ENCODE measurements at places on chromosomes 6 and 20.

GRCh38 chr6:134806180-134806798, 143.6 kb downstream of the ALDH8A1 start:
- no peak for DNase-seq

GRCh38 chr6:119728935-119729334, 379.4 kb upstream of the MAN1A1 start:
- no peak for DNase-seq

DNA sequence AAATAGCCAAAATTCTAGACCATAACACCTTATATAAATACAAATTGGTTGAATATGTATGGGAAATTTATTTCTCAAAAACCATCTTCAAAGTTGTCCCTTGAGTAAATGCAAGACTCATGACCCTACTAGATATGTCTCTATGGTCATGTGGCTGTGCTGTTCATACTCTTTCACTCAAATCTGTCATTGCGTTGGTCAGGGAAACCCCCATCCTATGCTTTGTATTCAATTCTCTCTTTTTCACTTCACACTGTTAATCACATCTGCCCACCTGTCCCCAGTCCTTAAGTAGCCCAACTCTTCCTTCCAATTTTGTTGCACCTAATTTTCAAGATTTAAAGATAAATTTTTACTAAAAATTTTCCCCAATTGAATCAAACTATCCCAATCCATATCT, 51.0 kb downstream of the RPS12 start:
- no peak for DNase-seq

- DNase-seq: no peak
These were observed 100.2 kb upstream of the KCNG1 start for GRCh38 chr20:51122931-51123658.

DNA sequence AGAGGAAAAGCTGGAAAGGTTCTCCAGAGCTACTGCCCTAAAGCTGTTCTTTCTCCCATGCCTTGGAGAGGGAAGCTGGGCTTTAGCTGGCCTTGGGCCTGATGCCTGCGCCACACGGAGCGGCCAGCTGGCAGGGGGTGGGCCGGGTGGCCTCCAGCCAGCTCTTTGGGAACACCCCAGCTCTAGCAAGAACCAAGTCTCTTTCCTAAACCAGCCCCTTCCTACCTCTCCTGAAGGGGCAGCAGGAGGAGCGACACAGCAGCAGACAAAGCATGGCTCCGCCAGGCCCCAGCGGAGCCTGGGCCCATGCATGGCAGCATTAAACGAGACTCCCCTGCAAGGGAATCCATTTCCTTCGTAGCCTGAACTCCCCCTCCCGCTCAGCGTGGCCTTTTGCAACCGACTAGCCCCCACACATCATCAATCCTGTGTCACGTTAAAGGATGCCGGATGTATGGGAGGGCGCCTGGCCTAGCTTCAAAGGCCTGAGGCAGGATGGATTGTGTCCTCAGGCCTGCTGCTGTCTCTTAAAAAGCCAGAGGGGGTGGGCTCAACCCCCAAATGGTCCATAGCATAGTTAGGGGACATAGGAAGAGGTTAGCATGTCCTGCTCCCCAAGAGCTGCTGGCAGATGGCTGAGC, 14.0 kb downstream of the MRPS18A start:
- DNase-seq: no peak

GRCh38 chr20:38804221-38804620, 1.3 kb upstream of the PPP1R16B start:
- DNase-seq: no peak

DNA sequence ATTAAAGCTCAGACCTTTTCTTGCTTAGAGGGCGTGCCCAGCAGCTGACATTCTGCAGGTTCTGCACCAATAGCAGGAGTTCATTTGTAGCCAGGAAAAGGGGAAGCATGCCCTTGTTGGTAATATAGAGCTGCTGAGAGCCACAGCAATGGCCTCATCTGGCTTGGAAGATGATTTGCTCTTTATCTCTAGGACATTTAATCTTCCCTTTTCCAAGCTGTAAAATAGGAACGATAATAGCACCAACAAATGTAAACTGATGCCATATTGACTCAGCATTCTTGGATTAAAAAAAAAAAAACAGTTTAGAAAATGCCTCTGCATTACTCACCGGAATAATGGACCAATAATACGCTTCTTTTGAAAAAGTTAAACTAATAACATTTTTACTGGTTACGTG, 93.4 kb upstream of the SLC2A12 start:
- DNase-seq: peak; percentile 40

- no peak for DNase-seq
These were observed 44.0 kb downstream of the SRPK1 start for GRCh38 chr6:35876902-35877301.

- no peak for DNase-seq
These were observed 2.9 kb upstream of the BMP2 start for GRCh38 chr20:6764619-6765018.

- DNase-seq: peak; percentile 11
These were observed 396.2 kb downstream of the RFPL4B start for GRCh38 chr6:112743323-112743722.

DNA sequence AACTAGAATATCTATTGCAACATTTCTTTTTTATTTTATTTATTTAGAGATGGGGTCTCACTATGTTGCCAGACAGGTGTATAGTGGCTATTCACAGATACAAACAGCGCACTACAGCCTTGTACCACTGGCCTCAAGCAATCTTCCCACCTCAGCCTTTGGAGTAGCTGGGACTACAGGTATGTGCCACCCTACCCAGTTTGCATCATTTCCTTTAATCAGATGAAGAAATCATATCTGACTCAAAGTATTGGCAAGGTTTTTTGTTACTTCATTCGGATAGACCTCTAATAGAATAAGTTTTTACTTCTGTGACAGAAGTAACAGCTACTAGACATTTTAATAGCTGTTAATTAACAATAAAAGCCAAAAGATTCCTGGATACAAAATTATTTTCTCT, 153.9 kb downstream of the CDK19 start:
- no peak for DNase-seq

DNA sequence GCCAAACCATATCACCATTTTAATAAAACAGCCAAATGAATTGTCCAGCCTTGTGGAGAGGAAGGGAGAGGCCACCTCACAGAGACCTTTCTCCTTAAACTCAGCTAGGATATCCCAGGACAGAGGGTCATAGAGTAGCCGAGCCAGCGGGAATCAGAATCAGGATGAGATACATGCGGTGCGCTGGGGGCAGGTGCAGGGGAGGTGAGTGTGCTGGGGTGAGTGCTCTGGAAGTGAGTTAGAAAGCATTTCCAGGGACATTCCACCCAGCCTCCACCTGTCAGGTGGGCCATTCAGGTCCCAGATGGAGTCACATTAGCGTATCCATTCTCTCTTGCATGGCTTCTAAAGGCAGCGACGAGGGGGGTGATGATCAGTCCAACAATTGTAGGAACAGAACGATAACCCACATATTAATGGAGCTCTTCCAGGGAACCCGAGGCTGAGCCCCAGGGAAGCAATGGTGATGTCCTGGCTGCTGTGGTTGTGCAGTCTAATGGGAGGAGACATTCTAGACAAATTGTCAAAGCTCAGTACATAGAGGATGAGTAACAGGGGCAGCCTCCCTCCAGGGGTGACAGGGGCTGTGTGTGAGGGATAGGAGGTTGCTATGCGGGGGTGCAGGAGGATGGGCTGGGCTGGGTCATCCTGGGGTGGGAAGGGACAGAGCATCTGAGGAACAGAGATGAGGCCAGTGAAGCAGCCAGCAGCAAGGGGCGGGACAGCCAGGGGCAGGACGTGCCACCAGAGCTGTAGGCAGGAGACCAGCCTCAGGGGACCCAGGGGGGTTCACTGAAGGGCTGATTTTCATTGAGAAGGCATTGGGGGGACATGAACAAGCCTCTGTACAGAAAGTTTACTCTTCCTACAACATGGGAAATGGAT, 88.7 kb upstream of the FRMD1 start:
- no peak for DNase-seq

DNA sequence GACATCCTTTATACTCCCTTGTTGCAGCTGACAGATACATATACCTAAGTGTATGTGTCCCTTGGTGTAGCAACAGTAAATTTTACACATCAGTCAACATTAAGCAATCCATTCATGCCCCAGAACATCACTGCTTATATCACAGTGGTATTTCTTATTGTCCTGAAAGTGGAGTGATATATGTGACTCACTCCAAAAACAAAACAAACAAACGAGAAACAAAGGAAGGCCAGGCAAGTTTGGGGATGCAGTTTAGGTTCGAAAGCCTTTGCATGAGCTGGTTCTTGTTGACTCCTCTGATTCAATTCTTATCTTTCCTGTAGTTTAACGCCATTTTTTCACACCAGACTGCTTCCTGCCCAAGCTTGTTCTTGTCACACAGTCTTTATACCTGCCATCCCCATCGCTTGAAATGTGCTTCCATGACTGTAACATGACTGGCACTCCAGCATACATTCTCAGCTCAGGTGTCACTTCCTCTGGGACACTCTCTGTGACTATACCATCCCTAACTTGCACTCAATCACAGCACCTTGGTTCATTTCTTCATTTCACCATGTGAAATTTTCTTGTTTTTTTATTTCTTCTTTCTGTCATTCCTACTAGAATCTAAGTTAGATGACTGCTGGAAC, 125.0 kb upstream of the TSHZ2 start:
- peak; percentile 75 for DNase-seq

GRCh38 chr20:17674722-17675518, 7.1 kb downstream of the RRBP1 start:
- DNase-seq: no peak

All from M059J (cell line).